ENCODE measurements at places on chromosomes 11 and 22.
A peak's percentile ranks its signal among the peaks of the same experiment; 100 is the strongest.

GRCh38 chr11:3830088-3830487, 10.7 kb downstream of the RHOG start:
- no peak for DNase-seq

DNA sequence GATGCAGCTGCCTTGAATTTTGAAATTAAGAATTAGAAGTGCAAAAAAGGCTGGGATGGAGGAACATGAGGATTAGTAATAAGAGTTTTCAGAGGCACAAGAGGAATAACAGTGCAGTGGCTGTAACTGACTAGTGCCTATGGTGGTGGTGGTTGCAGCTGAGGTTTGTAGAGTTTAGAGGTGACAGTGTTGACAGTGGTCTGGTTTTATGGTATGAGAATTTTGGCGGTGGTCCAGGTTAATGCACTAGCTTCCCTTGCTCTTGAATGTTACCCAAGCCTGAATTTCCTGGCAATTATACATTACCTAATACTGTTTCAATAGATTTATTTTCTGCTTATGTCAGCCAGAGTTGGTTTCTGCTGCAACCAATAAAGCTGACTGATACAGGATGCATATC, 112.8 kb upstream of the C11orf87 start:
- DNase-seq = no peak

DNA sequence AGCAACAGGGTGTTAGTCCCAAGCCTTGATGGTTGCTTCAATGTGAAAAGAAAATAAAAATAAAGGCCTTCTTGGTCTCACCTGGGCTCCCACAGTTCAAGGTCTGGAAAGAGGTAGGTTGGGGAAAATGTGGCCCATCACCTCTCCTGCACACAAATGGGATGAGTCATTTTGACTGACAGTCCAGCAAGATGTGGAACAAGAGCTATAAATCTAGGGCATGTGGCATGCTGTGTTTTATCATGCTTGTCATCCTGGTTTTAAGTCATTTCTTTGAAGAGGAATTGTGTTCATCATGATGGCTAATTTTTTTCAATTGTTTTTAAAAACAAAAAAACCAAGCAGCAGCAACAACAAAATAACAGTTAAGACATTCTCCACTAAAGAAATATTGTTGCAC, 503.7 kb downstream of the NTM start:
- DNase-seq = no peak

DNA sequence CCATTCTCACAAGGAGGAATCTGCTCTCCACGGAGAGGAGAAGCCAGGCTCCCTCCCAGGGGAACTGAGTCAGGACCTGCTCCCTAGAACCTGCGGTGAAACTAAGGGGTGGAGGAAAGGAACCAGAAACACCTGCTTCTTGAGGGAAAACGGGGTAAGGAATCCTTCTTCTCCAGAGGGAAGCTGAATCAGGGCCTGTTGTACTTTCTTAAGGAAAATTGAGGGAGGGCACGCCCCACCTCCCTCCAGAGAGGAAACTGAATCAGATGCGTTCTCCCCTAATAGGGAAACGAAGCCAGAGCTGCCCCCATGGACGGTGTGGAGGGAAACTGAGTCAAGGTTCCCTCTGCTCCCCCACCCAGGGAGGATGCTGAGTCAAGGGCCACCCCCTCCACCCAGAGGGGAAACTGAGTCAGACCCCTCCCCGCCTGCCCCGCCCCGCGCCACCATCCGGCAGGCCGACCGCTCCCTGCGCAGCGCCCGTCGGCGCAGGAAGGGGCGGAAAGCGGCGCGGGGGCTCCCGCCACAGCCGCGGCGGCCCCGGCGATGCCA, 393 bp downstream of the RELA start:
- DNase-seq = no peak

DNA sequence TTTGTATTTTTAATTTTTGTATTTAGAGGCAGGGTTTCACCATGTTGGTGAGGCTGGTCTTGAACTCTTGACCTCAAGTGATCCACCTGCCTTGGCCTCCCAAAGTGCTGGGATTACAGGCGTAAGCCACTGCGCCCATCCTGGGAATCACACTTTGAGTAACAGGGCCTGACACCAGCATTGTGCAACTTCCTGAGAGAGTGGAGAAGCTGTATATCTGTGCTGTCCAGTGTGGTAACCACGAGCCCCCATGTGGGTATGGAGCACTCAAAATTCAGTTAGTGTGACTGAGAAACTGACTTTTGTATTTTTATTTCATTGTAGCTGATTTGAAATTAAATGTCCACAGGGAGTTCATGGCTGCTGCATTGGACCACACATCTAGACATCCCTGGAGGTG, 36.2 kb downstream of the MPPED1 start:
- DNase-seq = no peak

GRCh38 chr22:22657712-22658111, 13.3 kb downstream of the GGTLC2 start:
- no peak for DNase-seq

GRCh38 chr11:69638941-69639681, 1.8 kb upstream of the CCND1 start:
- DNase-seq = peak; percentile 99

DNA sequence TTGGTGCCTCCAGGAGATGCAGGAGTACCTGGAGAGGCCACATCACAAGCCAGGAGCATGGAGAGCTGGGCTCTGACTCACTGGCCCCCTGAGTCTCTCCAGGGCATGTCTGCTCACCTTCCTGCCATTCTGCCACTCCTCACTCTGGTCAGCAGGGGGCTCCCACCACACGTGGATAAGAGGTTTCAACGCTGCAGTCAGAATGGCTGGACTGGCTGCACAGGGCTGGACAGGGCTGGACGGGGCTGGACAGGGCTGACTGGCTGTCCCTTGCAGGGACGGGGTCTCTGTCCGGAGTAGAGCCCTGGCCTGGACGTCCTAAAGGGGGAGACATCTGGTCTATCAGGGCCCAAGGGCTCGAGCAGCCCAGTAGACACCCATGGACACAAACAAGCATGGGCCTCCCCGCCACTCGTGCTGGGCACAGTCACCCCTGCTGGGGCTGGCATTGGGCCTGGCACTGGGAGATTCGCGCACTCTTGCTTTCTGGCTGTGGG, 34.6 kb downstream of the CYTH4 start:
- DNase-seq = peak; percentile 96

- no peak for DNase-seq
Measured at GRCh38 chr22:23574371-23574811, 5.7 kb downstream of the IGLL1 start.

DNA sequence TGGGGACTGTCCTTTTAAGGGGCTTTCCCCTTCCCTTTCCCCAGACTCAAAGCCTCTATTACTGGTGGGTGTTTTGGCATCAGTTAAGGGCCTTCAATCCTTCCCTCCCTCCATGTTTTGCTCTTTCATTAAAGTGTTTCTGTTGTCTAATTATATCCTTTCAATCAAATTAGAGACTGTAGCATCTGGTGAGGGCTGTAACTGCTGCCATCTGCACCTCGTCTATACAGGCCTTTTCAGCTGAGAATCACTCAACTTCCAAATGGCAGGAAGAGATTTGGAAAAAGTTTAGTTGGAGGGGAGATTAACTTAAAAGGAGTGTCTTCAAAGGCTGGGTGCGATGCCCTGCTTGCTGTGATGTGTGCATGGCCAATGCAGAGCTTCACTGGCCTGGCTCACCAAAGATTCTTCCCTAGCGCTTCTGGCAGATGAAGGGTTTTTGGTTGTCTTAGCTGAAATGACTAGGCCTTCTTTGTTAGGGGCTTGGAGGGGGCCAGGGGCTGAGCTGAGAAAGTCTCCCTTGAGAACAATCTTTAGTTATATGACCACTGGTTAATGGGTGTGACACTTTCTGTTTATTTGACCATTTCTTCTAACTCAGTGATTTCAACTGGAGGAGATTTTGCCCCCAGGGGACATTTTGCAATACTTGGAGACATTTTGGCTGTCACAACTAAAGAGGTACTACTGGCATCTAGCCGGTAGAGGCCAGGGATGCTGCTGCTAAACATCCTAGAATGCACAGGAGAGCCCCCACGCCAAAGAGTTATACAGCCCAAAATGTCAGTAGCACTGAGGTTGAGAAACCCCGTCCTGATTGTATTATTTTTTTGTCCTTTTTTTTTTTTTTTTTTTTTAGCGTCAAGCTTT, 7.5 kb downstream of the KREMEN1 start:
- DNase-seq = no peak

DNA sequence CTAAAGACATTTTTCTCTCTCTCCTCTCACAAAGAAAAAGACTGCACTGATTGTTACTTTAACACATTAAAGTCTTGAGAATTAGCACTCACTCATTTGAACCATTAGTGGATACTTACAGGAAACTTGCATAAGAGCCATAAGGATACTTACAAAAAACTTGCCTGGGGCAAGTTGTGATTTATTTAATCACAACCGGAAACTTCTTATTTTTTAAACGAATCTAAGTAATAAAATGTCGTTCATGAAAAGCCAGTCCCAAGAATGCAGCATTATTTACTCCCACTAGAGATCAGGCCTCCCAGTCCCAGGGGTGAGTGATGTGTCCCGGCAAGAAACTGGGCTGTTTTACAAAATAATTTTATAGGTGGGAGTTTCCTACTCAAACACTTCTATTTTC, 59.3 kb upstream of the TTC12 start:
- DNase-seq = no peak

DNA sequence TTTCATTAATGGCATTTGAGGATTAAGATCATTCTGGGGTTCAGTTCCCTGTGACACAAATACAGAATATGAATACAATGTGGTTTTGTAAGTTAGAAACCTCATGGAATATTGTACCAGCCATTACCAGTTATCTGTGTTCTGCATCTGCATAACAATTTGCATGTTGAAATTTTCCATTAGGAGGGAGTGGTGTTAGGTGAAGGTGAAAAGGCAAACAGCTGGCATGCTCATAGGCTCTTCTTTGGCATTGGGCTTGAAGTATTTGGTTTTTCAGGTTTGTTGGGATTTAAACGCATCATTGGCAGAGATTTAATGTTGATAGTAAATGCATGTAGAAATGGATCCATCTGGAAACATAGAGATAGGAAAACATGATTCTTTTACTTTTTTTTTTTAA, 18.6 kb downstream of the RTN3 start:
- DNase-seq = no peak

DNA sequence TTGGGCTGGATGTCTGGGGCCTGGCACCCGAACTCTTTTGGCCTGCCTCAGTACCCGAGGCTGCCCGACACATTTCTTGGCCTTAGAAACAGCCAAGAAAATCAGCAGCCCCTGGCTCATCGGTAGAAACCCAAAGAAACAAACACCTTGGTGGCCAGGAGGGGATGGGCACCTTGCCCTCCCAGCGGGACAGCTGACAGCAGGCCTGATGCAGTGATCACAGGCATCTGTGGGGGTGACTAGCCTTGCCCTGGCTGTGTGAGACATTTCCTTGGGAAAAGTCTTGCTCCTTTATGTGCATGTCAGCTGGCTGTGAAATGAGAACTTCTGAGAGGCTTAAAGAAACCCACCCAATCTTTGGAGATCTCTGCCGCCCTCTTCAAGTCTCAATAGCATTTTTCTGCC, 60.9 kb downstream of the SMIM38 start:
- peak; percentile 25 for DNase-seq

DNA sequence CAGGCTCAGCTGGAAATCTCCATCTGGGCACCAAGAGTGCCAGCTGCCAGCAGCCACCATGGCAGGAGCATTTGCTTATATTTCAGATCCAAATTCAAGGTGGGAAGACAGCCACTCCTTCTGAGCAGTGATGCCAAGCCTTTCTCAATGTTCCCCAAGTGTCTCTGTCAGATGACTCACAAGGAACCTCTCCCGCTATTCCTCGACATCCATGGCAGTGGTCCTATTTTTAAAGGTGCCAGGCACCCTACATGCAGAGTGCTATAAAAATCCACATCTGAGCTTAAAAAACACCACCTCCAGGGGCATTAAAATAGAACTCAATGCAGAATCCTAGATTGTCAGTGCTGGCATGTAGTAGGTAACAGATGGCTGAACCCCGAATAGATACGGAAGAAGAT, 112.1 kb downstream of the SLC1A2 start:
- DNase-seq = no peak

GRCh38 chr11:65610404-65610803, 3.6 kb downstream of the MAP3K11 start:
- DNase-seq = no peak

DNA sequence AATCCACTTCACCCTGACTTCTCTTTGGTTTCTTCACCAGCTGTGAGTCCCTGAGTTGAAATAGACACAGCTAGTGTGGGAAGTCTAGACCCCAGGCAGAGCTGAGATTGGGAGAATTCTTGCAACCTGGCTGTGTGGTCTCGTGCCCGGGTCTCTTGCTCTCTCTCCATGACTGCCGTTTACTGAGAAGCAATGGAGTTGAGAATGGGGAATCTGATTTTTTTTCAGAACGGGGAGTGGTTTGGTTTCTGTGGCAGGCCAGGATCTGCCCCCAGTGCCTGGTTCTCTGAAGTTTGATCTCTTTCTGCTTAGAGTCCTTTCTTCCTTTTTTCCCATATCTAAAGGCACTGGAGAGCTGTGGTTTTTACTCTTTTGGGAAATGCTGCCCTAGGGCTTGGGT, 1.5 kb downstream of the SIDT2 start:
- peak; percentile 51 for DNase-seq

DNA sequence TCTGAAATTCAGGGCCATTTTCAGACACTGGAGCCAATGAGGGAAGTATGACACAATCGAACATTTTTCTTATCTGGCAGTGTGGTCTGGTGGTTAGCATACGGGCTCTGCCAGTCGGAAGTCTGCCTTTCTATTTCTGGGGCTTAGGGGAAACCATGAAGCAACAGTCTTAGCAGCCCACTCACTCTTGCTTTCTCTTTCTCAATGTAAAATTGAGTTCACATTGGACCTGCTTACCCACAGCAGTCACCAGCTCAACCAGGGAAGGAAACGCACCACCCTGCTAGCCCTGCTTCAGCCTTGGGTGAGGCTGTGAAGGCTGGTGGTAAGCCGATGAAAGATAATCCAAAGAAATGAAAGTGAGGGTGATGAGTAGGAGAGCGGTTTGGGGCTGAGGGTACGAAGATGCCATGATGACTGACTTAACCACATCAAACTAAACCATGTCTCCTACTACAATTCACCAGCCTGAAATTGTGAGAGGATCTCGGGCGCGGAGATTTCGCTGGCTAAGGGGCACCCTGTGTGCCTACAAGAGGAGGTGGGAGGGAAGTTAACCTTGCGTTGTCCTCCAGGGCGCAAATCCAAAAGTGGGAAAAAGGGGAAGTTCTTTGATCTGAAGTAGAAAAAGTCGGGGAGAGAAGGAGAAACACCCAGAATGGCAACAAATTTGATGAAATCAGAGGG, 2.0 kb upstream of the LMO2 start:
- DNase-seq = no peak

DNA sequence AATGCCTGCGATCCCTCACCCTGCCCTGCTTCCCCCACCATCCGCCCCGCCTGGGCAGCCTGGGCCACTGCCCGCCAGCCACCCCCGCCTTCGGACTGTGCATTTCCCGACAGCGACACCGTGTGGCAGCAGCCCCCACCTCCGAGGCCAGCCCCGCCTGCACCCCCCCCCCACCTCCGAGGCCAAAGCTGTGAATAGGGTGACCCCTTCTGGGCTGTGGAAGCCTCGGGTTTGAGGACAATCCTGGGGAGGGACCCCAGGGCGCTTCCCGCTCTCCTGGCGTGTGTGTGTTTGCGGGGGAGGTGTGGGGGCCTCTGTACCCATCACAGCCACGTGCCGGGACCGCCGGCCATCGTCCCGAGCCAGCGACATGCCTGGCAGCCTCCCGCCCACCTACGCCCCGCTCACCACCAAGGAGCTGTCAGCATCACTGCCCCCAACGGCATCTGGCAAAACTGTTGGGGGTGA, 33.8 kb upstream of the PPARA start:
- peak; percentile 95 for DNase-seq

All from islet precursor cell (in vitro differentiated cells).